ENCODE measurements at places on chromosomes 1 and 21.

DNA sequence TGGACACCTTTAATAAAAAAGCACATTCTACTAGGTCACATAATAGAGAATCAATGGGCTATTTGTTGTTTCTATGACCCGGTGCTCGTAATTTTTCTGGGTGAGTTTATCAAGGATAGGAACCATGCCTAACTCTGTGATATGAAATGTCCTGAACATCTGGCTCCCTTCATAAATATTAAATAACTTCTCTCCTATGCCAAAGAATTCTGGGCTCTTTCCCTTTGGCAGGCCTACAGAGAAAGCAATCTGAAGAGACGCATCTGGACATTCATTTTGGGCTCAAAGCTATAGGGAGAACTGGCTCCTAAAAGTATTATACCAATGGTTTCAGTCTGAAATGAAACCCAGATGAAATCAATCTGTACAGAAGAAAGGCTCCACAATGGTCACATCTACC lies 38.8 kb upstream of the ANGPTL7 start:
- DNase-seq = no peak

DNA sequence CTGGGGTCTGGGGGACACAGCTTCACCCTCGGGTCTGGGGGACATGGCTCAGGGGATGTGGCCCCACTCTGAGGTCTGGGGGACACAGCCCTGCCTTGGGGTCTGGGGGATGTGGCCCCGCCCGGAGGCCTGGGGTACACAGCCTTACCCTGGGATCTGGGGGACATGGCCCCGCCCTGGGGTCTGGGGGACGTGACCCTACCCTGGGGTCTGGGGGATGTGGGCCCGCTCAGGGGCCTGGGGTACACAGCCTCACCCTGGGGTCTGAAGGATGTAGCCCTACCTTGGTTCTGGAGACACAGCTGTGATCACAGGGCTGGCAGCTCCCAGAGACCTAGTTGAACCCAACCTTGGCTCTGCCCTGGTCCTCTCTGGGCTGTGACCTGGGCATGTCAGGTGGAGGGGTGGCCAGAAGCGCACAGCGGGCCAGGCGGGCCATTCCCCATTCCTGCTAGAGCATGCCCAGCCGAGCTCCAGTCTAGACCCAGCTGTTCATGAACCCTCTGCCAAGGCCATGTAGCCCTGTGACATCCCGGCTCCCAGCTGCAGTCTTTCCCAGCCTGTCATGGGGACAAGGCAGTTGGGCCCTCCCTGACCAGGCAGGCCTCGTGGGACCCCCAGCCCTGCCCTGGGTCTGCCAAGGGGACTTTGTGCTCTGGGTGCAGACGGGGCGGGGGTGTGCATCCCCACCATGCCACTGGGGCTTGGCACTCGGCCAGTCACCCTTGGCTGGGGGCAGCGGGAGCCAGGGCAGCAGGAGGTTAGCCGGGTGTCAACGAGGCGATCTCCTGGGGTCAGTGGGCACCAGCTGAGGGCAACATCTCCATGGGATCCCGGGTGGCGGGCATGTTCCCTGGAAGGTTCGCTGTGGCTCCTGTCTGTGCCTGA lies 43.9 kb downstream of the WNT9A start:
- no peak for DNase-seq

DNA sequence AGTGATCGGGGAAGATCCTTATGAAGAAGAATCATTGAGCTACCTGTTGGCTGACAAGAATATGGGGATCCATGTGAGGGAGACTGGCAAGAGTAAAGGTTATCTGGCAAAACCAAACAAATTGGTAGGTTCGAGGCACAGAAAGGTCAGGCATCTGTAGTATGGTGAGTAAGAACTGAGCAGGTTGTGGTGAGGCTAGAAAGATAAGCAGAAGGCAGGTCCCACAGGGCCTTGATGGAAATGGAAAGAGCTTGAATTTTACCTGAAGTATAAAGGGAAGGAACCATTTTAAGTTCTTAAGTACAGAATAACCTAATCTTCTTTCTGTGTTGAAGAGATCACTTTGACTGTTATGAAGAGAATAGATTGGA lies 11.1 kb downstream of the PTPRC start:
- peak; percentile 49 for DNase-seq

DNA sequence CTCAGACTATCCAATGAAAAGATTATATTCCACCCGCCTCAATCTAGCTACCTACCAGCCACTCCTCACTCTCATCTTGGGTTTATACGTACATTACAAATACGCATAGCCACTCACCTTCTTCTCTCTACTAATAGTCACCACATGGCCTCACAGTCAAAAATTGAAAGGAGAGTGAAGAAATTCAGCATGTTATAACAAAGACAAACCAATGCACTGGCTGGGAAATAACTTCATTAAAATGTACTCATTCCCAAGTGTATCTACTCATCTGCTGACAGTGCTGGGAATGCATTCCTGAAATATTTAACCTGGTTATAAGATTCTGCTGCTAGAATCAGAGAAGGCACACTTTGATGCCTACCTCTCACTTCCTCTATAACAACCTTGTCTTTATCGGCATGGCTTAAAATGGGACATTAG lies 6.5 kb downstream of the ZNF644 start:
- DNase-seq = no peak

DNA sequence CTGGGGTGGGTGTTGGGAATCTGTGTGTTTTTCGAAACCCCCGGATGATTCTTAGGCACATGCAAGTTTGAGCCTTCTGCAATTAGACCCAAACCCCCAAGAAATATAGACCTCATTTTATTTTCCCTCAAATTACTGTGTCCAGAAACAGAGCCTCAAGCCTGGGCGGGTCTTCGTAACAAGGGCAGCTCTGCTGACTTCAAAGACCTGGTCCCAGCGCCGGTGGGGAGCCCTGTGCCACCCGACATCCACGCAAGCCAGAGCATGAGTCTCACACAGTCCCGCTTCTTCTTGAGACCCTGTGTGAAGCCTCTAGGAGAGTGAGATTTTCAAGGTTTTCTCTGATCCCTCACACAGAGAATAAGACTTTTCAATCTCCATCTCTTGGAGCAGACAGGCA lies 397.3 kb downstream of the RPS6KC1 start:
- DNase-seq = no peak

DNA sequence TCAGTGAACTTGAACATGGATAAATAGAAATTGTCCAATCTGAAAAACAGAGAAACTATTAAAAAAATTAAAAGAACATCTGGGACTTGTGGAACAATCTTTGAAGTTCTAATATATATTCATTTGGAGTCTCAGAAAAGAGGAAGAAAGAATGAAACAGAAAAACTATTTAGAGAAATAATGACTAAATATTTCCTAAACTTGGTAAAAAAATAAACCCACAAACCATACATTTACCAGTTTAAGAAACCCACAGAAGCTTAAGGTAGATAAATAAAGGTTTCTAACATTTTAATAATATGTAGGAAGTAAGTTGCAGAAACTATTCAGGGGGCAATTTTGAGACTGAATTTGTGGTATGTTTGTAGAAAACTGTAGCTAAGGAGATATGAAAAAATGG lies 437.8 kb downstream of the PTBP2 start:
- no peak for DNase-seq

- DNase-seq = peak; percentile 71
These were observed 102.8 kb downstream of the CDC7 start for GRCh38 chr1:91603409-91603808.

DNA sequence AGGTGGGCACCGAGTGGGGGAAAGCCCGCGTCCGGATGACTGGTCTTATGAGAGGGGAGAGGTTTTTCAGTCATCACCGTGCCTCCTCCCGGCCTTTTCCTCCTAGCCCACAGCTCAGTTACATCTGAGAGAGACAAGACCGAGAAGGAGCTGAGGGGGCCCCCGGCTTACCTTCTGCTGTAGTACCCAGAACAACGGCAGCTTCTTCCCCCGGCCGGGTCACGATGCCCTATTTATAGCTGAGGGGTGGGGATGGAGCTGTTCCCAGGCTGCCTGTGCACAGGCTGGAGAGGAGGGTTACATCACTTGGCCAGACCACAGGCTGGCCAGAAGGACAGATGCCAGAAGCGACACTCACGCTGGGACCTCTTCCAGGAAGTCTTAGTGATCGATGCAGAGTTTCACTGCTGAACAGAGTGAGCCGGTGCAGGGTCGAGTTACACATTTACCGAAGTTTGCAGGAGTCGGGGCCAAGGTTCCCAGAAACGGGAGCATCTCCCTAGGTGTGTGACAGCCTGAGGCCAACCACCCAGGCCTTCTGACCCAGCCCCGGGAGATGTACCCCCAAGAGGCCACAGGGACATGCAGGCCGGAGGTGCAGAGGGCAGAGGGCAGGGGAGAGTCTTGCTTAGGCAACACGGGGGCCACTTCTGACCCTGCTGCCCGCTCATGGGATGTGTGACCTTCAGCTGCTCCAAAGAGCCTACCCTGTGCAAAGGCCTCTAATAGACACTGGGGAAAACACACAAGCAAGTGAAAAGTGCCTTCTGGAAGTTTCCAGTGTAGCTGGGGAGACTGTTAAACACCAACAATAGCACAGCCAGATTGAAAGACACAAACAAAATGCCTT lies at the start of gene AGT:
AGT (minus strand) TSS at position 208 of the 850 bp plus-strand sequence. CDS start 3,299 bp downstream, outside the sequence.
- no peak for DNase-seq

- no peak for DNase-seq
These were observed at the start of gene KCNJ9 for GRCh38 chr1:160081261-160081936. Gene KCNJ9, plus strand, starts transcription at chr1:160081538. Its CDS starts 2,493 bp downstream, at chr1:160084031.

GRCh38 chr1:157910270-157910669 lies 68.7 kb upstream of the CD5L start:
- no peak for DNase-seq

DNA sequence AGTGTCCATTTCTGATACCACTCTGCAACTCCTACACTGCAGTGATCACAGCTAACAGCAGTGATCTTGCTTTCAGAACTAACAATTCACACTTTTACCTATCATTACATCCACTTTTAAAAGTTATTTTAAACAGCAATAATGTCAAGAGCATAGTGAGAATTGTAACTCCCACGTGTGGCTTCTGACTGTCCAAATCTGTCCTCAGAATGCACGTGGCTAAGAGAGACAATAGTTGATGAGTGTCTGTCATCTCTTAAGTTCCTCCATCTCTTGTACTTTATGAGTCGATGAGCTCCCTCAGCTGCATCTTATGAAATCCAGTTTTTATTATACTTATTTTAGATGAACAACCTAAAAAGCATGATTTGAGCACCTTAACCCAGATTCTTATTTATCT lies 16.5 kb upstream of the CFHR5 start:
- DNase-seq = no peak

GRCh38 chr1:2404142-2404889 lies 8.0 kb downstream of the PEX10 start:
- DNase-seq = no peak

GRCh38 chr1:39080269-39080826 lies 54.2 kb downstream of the NDUFS5 start:
- DNase-seq = no peak

- no peak for DNase-seq
These were observed 187.4 kb downstream of the KCNK2 start for GRCh38 chr1:215269955-215270354.

DNA sequence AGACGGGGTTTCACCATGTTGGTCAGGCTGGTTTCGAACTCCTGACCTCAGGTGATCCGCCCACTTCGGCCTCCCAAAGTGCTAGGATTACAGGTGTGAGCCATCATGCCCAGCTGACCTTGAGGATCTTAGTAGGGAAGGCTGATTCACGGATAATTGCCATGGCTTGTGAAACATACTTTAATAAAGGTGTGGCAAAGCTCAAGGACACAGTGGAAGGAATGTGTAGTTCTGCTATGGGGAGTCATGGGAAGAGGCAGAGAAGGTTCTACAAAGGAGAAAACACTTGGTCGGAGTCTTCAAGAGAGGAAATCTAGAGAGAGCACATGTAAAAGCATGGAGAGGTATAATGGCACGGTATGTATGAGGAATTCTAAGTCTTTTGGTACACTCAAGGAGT lies 12.7 kb upstream of the PTCH2 start:
- no peak for DNase-seq

- no peak for DNase-seq
These were observed 189.8 kb upstream of the DPYD start for GRCh38 chr1:98110674-98111073.

GRCh38 chr1:154741741-154742495 lies 128.2 kb downstream of the KCNN3 start:
- no peak for DNase-seq

- DNase-seq = no peak
These were observed 17.3 kb downstream of the CD58 start for GRCh38 chr1:116553386-116554115.

- no peak for DNase-seq
These were observed 95.3 kb downstream of the ADARB1 start for GRCh38 chr21:45169682-45170081.

- no peak for DNase-seq
These were observed 15.0 kb downstream of the DISP1 start for GRCh38 chr1:222829868-222830267.

- DNase-seq = no peak
These were observed 77.9 kb upstream of the EXO1 start for GRCh38 chr1:241770115-241770514.

DNA sequence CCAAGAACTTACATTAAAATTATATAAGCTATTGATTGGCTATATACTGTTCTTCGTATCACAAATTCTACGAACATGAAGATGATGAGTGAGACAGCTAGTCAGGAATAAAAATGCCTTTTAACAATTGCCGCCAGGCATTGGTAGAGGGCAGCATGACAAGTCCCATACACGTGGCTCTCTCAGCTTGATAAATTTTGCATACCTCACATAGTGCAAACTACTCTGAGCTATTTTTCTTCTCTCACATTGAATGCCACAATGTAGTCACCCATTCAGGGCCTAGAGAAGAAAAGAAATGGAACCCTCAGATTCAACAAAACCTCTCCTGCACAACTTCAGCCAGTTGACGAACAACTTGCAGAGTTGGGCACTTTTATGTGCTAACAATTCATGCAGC lies 27.0 kb upstream of the FMO2 start:
- no peak for DNase-seq

DNA sequence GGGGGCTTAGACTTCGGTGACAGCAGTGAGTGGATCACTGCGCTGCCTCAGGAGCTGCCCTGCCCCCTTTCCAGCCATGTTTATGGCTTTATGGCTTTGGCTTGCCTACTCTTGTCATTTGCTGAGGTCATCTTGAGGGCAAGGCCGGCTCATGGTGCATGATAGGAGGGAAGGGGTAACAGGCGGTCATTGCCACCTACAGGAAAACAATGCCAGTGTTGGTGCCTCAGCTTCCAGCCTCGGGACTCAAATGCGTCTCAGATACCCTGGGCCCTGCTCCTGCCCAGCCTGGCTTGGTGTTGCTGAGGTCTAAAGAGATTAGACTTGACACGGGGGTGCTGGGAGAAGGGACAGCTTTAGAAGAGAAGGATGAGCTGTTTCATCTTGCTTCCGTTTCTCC lies 14.5 kb downstream of the KDF1 start:
- no peak for DNase-seq

- no peak for DNase-seq
These were observed 35.7 kb upstream of the IFNLR1 start for GRCh38 chr1:24222793-24223192.

- DNase-seq = peak; percentile 66
These were observed 31.4 kb upstream of the WASF2 start for GRCh38 chr1:27521336-27521831.

- DNase-seq = no peak
These were observed 217.9 kb downstream of the RHOU start for GRCh38 chr1:228953207-228953606.

Measured in activated CD4-positive, alpha-beta T cell treated with anti-CD3 and anti-CD28 coated beads for 48 hours (primary cell).